IPS DF 6.9 (cell line): ENCODE measurements at places on chromosomes 3 and 15.

DNA sequence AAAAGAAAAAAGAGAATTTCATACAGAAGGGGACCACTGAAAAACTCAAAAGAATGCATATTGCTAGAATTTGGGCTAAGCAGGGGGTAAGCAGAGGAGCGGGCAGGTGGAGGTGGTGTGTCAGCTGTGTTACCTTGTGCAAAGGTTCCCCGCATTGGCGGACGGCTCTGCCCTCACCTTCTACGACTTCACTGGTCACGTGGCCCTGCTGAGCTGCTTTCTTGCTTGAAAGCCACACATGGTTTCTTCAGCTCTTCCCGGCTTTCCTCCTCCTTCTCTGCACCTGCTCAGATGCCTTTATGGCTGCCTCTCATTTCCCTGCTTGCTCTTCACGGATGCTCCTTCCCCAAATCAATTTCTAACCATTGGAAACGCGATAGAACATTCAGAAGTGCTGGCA, 30.5 kb downstream of the FAH start:
- no peak for DNase-seq

GRCh38 chr3:157040456-157040855, 119.5 kb downstream of the CCNL1 start:
- DNase-seq, result no peak

DNA sequence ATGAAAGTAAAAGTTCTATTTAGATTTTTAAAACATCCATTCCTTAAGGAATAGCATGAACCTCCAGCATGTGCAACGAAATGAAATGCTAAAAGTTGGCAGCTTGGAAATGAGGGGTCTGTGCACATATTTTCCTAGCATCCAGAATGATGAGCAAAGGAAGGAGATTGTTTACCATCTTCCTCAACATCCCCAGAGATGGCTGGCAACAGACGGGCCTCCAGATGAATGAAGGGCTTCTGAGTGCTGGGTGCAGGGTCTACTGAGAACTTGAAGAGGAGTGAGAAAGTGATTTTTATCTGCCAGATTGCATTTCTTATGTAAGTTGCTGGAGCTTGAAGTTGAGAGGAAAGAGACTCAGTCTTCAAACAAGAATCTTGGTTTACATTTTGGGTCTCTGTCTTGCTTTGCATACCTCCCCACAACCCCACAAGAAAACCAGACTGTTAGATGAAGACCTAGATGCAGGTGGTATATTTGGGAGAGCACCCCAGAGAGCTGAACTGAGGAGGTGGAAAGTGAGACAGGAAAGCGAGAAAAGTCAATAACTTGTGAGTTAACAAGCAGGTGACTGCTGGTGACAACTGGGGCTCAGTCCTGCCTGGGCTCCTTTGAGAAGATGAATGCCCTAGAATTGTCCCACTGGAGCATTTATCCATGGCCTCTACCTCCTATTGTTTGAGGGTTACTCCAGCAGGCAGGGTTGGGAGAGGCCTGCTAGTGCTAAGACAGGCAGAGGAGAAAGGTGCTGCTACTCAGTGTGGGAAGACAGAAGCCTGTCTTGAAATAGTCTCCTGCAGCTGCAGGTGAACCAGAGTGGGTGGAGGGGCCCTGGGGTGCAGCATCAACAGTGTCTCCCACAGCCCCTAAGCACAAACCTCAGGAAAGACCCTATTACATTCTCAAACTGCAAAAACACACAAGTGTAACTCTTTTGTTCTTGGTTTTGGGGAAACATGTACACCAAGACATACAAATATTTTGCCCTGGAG, 10.5 kb upstream of the CCK start:
- no peak for DNase-seq

- DNase-seq, result no peak
These were observed 33.4 kb downstream of the CCDC54 start for GRCh38 chr3:107410606-107411005.

- no peak for DNase-seq
These were observed 165.2 kb upstream of the HES1 start for GRCh38 chr3:193970773-193971206.

DNA sequence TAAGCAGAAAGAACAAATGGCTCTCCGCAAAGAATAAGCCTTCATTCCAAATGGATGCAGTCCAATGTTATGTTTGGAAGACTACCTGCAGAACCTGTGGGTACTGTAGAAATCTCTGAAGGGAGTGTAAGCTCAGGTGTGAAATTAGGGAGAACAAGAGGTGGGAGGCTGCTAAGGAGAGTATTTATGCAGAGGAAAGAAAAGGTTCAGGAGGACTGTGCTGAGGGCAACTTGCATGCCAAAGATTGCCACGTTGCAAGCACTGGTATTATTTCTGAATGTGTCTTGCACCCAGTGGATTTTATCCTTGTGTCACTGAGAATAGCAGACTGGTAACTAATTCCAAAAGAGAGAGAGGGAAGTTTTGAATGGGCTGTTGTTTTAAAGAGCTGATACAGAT, 144.1 kb downstream of the ITPR1 start:
- DNase-seq, result no peak

DNA sequence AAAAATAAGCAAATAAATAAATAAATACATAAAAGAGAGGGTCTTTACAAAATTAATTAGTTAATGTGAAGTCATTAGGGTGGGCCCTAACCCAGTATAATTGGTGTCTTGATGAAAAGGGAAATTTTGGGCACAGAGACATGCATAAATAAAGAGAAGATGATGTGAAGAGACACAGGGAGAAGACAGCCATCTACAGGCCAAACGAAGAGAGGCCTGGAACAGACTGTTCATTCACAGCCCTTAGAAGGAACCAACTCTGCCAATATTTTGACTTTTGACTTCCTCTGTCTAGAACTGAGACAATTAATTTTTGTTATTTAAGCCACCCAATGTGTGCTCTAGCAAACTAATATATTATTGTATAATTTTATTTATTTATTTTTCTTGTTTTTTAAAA, 29.6 kb upstream of the SELENOK start:
- DNase-seq, result no peak

- no peak for DNase-seq
These were observed 610.5 kb downstream of the PLOD2 start for GRCh38 chr3:145550522-145550921.
